Dermis blood vessel endothelial cell (primary cell): ENCODE measurements at places on chromosomes 2 and 18. TPM values are rescaled to one million over a fixed set of nuclear protein-coding genes. Genes with fewer than 3 reads are reported as not detected.

The MYL12B gene
- 607 and 828 TPM in 2 replicates for total RNA-seq

The FBXO48 gene
- total RNA-seq = 0.34 and 0.42 TPM in 2 replicates

The SLC9A4 gene
- total RNA-seq = not detected in 2 replicates

The GAD1 gene
- 0.47 TPM in 1 of 2 replicates, not detected in the other for total RNA-seq

The GALNT14 gene
- 0.56 and 1.7 TPM in 2 replicates for total RNA-seq

The DQX1 gene
- total RNA-seq = not detected in 2 replicates

The KIAA2012 gene
- not detected in 2 replicates for total RNA-seq

The RFTN2 gene
- total RNA-seq = 14.4 and 22.0 TPM in 2 replicates
